Bone marrow (tissue), 2 donors: ENCODE measurements at places on chromosomes 12 and 14.

DNA sequence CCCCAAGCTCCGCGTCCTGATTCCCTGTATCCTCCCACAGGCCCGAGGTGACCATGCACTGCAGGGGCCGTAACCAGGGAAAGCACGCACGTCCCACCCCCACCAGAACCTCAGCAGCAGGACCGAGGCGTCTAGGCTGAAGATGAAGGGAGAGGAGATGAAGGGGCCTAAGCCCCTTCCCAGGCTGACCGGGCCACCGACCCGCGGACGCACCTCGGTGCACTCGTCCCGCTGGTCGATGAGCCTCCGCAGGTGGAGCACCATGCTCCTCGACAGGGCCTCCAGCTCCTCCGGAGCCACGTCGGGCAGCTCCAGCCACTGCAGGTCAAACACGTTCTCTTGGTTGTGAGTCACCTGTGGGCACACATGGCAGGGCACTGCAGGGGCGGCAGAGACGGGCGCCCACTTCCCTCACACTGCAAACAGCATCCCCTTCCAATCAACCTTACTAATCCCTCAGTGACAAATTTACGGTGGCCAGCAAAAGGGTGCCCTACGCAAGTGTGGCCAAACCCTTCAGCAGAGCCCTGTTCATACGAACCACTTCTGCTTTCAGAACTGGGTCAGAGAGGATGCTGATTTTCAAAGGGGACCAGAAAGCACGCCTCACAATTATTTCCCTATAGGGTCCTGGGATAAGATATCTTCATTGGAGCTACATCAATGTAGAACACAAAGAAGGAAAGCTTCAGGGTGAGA lies 77.8 kb downstream of the CCDC88C start:
- DNase-seq = no peak

- no peak for DNase-seq
These were observed 626.6 kb upstream of the TMEM132C start for GRCh38 chr12:127640181-127640886.

GRCh38 chr12:75706786-75707605 lies 195.6 kb upstream of the KRR1 start:
- DNase-seq = no peak

GRCh38 chr12:84767079-84767478 lies 145.5 kb downstream of the SLC6A15 start:
- DNase-seq = no peak

- DNase-seq = no peak
These were observed 17.9 kb upstream of the RAB35 start for GRCh38 chr12:120134307-120134980.

- DNase-seq = no peak
These were observed 235.5 kb upstream of the NOS1 start for GRCh38 chr12:117596968-117597367.

- DNase-seq = no peak
These were observed 58.0 kb upstream of the CDKN3 start for GRCh38 chr14:54338696-54339317.

DNA sequence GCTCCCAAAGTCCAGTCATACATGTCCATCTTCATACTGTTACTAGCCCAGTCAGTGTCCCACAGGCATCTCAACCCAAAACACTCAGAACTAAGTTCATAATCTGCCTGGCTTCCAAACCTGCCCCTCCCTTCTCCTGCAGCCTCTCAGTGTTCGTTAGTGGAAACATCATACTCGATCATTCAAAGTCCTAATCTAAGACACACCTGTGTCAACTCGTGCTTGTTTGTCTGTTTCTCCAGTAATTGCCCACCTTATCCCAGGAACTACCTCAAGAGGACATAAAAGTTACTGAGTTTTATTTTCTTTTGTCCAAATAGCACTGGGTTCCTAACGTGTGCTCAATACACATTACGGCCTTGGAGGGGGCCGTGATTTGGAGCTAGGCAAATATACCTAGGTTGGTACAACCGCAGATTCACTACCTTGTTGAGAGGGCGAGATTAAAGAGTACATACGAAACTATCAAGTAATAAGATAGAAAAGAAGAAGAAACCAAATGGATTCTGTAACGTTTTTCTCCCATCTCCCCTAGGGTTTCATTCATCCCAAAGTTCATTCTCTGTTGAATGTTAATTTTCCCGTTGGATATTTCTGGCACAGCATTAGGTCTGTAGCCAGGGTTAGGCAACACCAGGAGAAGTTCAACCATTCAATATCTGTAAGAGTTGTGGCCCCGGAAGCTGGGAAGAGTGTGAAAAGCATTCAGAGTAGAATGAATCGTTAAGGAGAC lies 3.2 kb downstream of the RNASE8 start:
- DNase-seq = no peak

- DNase-seq = no peak
These were observed 30.6 kb downstream of the RESF1 start for GRCh38 chr12:31989571-31990362.

- DNase-seq = no peak
These were observed 17.0 kb downstream of the TMEM30B start for GRCh38 chr14:61264010-61264571.

GRCh38 chr14:59159169-59159568 lies 29.3 kb upstream of the DAAM1 start:
- no peak for DNase-seq

GRCh38 chr14:89618330-89618708 lies 201.3 kb upstream of the FOXN3 start:
- DNase-seq = no peak

- DNase-seq = no peak
These were observed 122.2 kb upstream of the METAP2 start for GRCh38 chr12:95351748-95352147.

- DNase-seq = no peak
These were observed 258.9 kb upstream of the LRIG3 start for GRCh38 chr12:59179231-59179630.

- DNase-seq = no peak
These were observed 35.3 kb downstream of the VWF start for GRCh38 chr12:6088921-6089747.

DNA sequence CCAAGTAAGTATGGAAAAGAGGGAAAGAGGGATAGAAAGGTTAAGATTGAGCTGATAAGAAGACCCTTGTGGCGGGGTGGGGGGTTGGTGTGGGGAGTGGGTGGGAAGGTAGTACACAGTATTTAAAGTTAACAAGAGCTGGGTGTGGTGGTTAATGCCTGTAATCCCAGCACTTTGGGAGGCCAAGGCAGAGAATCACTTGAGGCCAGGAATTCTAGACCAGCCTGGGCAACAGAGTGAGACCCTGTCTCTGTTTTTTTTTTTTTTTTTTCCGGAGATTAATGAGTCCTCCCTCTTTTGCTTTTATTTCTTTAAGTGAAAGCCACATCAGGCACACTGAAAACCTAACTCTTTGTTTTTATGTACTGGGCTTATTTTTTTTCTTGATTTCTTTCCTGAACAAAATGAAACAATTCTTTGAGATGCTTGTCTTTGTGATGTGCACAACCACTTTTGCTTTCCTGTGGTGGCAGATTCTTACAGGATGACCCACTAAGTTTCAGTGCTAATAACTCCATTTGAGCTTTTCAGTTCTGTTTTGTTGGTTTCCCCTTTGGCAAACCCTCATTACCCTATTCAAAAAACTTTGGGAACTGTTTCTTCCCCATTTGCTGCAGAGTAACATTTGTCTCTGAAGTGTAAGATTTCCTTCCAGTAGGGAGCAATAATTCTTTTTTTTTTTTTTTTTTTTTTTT lies 54.8 kb downstream of the WNK1 start:
- no peak for DNase-seq

- DNase-seq = no peak
These were observed 46.3 kb upstream of the PCED1B start for GRCh38 chr12:47033081-47033480.

- DNase-seq = no peak
These were observed 112.1 kb downstream of the TTC7B start for GRCh38 chr14:90703841-90704737.
